ENCODE measurements at places on chromosomes 2 and 18.

GRCh38 chr2:71926876-71927756 lies 220.5 kb downstream of the CYP26B1 start:
- DNase-seq: no peak

DNA sequence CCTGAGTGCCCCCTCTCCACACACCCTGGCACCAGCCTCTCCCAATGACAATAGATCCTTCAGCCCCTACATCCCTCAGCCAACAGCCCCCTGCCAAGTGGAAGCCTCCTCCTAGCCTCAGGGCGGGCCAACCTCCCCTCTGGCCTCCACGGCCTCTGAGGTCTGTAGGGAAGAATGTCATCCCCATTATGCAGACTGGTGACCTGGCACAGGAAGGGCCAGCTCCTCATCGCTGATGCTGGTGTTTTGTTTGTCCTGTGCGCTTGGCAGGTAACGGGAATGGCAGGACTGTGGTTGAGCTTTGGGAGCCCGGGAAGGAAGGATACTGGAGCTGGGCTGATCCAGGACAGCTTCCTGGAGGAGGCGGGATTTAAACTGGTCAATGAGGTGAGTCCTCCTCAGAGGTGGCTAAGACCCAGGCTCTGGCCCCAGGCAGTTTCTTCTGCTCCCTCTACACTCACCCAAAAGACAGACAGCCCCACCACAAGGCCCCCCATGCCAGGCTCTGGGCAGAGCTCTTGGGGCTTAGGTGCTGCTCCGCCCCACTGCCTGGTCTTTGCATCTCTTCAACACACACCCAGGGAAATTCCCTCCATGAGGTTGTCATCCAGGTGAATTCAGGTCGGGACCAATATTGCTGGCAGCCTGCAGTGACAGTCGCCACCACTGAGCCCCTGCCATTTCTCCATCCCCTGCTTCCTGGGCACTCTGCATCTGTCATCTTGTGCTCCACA lies 75.2 kb upstream of the SMAD7 start:
- DNase-seq: no peak

DNA sequence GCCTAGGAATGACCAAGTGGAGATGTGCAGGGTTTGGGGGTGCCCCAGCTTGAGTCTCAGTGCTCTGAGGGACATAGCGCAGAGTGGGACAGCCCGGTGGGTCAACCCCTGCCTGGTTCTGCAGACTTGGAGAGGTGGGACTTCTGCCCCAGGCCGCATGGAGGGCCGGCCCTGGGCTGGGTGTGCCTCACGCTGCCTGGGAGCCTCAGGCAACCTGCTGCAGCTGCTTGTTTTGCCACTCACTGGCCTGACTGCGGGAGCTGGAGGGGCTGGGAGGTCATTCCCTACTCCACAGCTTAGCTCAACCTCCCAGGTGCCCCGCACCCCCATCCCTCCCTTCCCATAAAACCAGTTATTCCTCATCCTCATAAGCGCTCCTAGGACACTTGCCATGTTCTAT lies 33.1 kb downstream of the ODC1 start:
- DNase-seq: no peak

DNA sequence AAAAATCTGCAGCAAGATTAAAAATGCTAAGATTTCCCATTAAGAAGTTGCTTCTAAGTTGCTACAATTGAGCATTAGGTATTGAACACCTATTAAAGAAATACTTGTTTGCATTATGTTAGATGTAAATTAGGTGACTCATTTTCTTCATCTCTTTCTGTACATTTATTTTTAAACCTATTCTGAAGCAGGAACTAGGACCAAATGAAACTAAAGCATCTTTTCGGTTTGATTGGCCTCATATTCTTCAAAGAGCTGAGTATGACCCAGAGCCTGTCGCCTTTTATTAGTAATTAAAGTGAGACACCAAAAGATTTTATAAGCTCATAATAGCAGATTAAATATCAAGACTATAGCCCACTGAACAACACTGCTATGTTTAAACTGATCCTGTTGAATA lies 83.4 kb upstream of the ZEB2 start:
- no peak for DNase-seq

DNA sequence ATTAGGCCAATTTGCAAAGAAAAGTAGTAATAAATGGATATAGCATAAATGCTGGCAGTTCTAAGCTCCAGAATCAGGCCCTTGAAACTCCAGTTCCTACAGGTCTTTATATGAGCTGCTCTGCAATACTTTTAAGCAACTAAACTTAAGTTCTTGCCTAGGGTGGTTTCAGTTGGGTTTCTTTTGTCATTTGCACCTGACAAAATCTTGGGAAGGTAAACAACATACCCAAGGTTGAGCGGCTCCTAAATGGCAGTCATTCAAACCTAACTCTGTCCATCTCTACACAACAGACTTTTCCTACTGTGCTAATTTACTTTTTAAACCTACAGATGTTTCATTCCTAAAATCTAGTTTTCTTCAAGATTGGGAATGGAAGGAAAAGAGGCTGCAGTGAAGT lies 9.3 kb upstream of the KANSL1L start:
- no peak for DNase-seq

DNA sequence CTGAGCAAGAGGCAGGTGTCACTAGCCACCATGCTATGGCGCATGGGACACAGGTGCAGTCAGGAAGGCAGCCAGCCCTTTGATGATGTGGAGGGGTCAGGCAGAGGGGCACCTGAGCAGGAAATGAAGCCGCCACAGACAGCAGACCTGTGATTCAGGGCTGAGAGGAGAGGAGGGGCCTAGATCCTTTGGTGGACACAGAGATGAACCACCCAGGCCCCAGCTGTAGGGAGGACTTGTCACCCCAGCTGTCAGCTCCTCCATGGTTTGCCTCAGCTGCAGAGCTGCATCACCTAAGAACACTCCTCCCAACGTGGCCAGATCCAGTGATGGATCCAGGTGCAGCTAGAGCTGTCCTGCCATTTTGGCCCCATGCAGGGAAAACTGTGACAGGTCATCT lies 11.6 kb downstream of the ASB18 start:
- DNase-seq: no peak

- no peak for DNase-seq
Measured at GRCh38 chr18:22822841-22823508, 110.2 kb upstream of the RBBP8 start.

GRCh38 chr2:98026927-98027522 lies 31.3 kb upstream of the TMEM131 start:
- DNase-seq: no peak

- DNase-seq: no peak
Measured at GRCh38 chr2:235568431-235568830, 74.6 kb downstream of the AGAP1 start.

DNA sequence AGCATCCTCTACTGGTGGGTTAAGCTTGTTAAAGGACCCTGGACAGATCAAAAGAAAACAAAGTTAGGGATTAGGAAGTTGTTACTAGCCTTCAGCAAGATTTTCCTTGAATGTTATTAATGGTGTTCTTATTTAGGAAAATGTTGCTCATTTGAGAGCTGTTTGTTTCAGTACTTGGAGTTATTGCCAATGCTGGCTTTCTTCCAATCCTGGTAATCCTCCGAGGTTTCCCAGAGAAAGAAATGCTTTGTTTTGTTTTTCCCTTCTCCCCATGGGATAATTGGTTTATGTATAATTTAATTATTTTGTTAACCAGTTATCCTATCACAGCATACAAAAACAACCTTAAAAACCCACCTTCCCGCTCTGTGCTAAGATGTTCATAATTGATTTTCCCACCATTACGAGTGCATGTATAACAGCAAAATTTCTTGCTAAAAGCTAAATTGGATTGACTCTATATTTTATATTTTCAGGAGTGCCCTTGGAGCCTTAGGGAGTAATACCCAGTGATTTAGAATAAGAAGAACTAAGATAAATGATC lies 79.8 kb downstream of the MGAT5 start:
- no peak for DNase-seq

DNA sequence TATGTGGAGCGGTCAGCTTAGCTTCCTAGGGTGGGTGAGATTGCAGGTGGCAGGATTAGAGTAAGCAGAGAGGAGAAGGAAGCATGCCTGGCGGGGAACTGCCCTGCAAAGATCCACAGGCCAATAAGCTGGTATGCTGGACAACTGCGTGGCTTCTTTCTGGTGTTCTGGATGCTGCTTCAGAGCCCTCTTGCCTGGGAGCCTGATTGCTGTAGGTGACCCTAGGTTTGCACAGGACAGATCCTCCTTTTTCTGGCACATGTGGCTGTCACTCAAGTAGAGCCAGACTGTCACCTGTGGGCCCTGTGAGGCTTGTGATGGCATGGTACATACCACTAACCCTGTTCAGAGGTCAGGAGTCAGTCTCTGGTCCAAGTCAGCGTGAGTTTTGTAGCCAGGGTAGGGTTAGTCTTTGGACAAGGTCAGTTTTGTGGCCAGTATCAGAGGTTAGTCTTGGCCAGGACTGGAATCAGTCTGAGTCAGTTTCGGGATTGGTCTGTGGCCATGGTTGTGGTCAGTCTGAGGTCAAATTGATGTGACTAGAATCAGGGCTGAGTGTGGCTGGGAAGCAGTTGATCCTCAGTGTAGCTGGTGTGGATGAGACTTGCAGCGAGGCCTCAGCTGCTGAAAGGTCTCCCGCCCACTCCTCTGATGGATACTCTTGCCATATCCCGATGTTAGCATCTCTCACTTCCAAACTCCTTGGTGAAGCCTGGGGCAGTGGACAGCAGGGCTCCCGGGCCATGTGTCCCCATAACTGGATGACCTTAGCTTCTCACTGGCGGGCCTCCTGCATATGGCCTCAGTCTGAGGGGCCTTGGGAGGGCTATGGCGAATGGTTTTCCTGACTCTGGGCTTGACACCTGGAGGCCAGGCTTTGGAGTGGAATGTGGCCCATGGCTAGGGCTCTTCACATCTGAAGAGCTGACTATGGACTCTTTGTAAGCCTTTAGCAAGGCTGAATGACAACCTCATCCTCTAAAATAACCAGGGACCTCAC lies 260.5 kb downstream of the DYSF start:
- no peak for DNase-seq

DNA sequence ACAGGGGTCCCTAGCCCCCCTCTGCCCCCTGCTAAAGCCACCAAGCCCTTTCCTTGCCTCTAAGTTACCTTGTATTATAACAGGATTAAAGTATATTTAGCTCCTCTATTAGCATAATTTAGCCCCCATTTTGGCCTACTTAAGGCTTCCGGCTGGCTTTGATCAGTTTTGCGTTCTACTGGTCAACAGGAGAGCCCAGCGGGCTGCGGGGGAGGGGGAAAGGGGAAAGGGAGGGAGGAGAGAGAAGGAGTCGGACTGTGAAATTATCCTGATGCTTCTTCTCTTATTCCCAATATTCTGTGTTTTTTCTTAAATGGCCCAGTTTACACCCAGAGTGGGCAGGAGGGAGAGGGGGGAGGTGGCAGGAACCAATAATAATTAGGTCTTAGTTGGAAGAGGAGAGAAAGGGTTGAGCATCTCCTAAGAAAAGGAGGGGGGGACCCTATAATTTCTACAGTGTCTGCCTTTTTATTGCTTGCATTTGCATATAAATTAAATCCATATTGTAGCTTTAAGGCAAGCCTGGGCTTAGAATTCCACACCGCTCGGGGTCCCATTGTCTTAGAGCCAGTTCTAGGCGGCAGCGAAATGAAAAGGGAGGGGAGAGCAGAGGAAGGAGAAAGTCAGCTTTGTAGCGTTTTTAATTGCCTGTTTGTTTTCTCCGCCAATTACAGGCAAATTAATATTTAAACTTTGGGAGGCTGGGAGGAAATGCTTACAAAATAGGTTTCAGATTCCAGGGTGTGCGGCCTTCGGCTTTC lies 39.6 kb downstream of the EN1 start:
- no peak for DNase-seq
